ENCODE measurements at places on chromosomes 4 and X.
A peak's percentile ranks its signal among the peaks of the same experiment; 100 is the strongest.

GRCh38 chr4:3670521-3671519, 95.4 kb upstream of the ADRA2C start:
- no peak for DNase-seq

- DNase-seq, result peak; percentile 30
Measured at GRCh38 chr4:8442596-8443358, 2.2 kb downstream of the TRMT44 start.

- DNase-seq, result no peak
Measured at GRCh38 chrX:42117318-42117717, 194.0 kb upstream of the CASK start.

- peak; percentile 72 for DNase-seq
Measured at GRCh38 chrX:111095974-111096895, at the start of gene PAK3. Gene PAK3, plus strand, starts transcription at chrX:111096191. Its CDS starts 26,913 bp downstream, at chrX:111123104.

GRCh38 chr4:150308824-150309472, 230.7 kb downstream of the DCLK2 start:
- no peak for DNase-seq

- DNase-seq, result no peak
Measured at GRCh38 chr4:108940634-108941033, 177.8 kb upstream of the ETNPPL start.

DNA sequence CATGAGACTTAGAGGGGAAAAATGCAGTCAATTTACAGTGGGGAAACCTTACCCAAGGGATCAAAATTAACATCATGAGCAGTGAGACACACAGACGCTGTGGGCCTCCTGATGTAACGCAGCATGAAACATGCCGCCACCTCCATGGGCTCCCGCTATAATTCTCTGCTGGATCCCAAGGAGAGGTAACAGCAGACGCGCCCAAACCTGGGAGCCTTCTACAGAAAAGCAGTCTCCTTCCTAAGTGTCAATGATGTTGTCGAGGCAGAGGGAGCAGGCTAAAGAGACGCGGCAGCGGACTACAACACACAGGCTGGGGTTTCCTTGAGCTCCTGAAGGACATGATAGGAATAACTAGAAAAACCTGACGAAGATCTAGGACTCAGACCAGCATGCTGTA, 142.3 kb downstream of the AFAP1 start:
- DNase-seq, result no peak

DNA sequence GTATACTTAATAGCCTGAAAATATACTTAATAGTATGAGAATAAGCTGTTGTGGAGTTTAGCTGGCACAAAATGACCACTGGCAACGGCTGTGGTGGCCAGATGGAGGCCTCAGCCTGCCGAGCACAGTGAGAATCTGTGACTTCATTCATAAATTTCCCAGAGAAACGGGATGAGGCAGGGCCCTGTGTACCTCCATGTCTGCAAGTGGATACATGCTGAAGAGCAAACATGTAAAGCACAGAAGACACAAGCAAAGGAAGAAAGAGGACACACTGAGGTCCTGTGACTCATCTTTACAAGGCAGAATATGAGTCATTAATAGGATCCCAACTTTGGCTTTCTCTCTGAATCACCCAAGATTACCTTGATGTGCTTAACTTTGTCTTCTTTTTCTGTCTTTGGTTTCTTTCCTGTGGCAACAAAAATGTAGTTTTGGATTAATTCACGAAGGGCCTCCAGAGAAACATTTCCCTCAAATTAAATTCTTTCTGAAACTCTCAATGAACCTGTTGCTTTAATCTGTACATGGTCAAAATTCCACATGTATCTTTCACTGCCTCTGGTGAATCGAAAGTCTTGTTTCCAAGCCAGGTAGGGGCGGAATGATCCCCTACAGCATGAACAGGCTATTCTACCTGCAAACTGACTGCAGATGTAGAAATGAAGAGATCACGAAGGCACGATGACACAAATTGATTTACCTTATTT, 56.4 kb downstream of the IRF2 start:
- DNase-seq, result no peak

DNA sequence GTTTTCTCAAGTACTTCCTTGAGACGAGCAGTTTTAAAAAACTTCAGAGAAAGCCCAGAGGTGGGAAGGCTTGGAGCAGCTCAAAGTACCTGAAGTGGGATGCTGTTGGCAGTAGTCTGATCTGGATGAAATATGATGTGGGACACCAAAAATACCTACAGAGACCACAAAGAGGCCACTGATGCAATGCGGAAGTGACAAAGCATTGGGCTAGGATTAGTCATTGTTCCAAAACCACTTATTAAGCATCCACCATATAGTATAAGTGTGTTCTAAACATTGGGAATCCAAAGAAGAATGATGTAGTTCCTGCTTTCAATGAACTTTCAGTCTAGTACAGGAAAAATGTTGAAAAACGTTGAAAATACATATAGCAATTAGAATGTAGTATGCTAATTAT, 386.1 kb upstream of the CNKSR2 start:
- DNase-seq, result no peak

GRCh38 chrX:130628516-130628915, 226.7 kb downstream of the RBMX2 start:
- peak; percentile 37 for DNase-seq

DNA sequence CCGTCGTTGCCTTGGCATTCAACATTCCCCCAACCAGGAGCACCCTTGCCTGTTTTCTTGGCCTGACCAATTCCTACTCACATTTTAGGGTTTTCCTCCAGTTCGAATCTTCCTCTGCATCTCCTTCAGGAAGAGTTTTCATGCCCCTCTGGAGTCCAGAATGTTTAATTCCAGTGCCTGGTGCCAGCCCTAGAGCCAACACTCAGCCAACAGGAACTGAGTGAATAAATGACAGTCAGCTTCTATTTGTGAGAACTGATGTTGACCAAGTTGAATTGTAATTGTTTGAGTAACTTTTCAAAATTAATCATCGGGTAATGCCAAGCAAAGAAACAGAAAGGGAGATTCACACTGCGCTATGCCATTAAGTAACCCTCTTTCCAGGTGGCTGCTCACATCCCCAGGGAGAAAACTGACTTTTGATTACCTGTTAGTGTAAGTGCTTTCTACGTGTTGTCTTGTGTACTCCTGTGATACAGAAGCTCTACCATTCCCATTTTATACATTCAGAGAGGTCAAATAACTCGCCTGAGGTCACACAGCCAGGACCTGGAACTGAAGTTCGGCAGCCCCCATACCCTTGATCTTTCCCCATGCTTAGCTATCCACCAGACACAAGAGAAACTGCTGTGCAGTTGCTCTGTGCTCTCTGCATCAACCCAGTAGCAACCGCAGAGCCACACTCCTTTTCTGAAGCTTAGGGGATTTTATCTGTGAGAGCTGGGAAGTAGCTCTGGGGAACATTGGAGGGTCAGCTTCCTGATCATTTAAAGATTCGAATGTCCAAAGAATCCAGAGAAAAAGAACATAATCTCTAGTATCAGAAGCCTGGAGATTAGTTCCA, 19.0 kb upstream of the SLC2A9 start:
- DNase-seq, result no peak

GRCh38 chrX:84144991-84145390, 43.0 kb downstream of the RPS6KA6 start:
- no peak for DNase-seq

DNA sequence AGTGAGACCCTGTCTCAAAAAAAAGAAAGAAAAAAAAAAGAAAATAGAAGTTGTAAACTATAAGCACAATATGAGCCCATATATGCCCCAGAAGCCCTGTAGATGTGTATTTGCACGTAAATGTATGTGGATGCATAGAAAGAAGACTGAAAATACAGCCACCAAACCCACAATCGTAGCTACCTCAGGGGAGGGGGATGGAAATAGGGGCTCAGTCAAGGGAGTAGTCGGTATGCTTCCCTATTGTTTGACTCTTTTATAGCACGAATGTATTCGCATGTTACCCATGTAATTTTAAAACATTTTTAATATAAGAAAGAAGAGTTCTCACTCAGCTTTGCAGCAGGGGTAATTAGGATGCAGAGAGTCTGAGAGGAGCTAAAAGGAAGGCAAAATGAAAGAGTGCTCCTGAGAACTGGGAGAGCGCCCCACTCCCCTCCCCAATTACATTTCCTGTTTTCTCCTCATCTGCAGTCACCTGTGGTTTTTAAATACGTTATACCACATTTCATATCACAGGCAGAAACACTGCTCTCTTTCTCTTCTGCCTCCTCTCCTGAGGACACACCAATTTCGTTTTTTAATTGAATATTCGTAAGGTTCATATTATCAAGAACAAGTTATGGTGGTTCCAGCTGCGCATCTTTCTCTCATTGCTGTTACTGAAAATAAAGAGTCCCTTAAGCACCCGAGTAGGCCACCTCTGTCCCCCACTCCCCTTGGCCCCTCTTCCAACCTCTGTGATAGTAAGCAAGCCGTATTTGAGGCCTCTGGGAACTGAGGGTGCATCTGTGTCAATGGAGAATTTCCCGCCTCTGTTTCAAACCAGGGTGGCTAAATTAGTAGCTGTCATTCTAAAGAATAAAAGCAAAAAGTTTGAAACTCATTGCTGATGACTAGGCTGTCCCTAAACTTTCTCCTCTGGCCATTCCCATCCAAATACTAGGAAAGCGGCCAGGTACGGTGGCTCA, 10.7 kb downstream of the SEPTIN6 start:
- no peak for DNase-seq
